ENCODE measurements at places on chromosomes 2 and 18.

DNA sequence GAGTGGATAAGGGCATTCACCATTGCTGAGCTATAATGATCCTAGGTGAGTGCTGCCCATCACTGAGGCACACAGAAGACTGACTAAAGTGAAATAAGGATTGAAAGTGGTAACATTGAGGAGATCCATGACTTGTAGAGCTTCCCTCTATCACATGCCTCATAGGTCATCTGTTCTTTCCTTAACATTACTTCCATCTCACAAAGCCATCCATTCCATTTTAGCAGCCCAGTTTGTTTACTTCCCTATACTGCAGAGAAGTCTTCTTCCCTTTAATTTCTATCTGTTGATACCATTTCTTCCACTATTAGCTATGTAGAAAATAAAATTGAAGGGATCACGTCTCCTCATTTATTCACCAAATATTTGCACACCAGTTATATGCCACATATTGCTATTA is 32.1 kb downstream of the ME2 start:
- DNase-seq, result no peak

GRCh38 chr18:10169064-10169562 is 255.3 kb downstream of the VAPA start:
- DNase-seq, result peak; percentile 83

GRCh38 chr2:152682663-152683062 is 34.6 kb downstream of the PRPF40A start:
- no peak for DNase-seq

DNA sequence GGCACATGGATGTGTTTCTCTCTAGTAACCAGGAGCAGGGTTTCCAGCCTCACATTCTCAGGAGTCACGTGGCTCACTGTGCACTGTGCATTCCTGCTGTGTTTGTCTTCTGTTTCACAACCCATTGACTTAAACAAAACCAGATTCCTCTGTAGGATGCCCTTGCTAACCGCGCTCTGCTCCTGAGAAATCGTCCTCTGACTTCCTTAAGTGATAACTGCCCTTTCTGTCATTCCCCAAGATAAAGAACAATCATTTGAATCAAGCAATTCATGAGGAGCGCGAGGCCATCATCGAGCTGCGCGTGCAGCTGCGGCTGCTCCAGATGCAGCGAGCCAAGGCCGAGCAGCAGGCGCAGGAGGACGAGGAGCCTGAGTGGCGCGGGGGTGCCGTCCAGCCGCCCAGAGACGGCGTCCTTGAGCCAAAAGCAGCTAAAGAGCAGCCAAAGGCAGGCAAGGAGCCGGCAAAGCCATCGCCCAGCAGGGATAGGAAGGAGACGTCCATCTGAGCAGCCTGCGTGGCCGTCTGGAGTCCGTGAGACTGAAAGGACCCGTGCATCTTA is 60.2 kb downstream of the RALBP1 start:
- DNase-seq, result peak; percentile 89

DNA sequence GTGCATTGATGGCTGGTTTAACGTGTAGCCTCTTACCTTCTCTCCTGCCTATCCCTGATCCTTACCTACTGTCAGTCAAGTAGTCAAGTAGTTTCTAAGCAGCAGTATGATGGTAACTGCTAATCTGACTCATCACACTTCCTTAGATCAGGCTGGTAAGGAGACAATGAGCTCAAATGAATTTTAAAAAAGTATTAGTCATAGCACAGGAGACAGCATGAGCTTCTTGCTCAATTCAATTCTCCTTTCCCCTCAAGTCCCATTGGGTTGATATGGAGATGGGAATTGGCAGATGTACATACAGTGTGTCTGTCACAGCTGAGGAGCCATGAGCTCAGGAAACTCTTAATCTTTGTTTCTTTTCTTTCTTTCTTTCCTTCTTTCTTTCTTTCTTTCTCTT is 799.7 kb downstream of the LRP1B start:
- peak; percentile 67 for DNase-seq

- no peak for DNase-seq
These were observed 922.7 kb upstream of the CHAC2 start for GRCh38 chr2:52844701-52845423.

DNA sequence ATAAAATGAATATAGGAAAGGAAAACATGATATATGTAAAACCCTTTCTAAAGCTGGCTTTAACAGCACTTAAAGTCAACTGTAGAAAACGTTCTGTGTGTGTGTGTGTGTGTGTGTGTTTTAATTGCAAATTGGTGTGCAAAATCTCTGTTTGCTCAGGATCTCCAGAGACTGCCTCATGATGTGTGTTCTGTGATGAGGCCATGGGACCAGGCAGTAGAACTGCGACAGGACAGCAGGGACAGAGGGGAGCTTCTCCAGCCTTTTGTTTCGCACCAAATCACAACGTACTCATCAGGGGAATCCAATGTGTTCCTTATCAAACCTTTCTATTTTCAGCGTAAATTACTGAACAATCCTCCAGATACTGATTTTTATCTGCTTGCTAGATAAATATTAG is 66.7 kb downstream of the NXPH2 start:
- no peak for DNase-seq

DNA sequence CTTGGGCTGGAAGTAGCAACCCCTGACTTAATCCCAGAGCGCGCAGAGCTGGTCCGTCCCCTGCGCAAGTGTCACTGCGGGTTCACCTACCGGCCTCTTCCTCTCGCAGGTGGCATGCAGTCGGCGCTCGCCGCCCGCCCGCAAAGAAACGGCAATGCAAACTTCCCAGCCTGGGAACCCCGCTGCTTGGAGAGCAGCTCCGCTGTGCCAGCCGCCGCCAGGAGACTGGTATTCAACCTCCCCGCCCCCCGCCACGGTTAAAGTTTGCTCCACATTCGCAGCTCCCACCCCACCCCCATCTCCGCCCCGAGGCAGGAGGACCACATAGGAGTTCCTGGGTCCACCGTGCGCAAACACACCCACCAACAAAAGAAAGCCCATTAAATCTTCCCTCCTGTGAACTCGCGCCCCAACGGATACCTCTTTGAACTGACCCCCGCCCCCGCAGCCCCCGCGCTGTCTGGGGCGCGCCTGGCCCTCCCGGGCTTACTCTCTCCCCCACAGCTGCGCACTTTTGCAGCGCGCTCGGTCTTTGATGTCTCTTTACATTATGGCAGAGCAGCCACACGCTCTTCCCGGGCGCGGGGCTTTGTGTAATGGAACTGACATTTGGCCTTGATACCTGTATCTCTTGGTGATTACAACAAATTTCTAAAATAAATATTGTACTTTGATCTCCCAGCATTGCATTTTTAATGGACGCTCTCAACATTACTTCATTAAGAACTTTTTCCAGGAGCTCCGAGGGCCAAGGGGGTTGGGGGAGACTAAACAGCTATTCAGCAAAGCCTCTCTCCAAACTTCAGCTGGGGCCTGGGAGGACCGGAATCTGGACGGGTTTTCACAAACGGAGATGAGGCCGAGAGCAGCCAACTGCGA is 3.1 kb upstream of the SP5 start:
- no peak for DNase-seq

GRCh38 chr2:151575338-151575737 is 158.9 kb downstream of the NEB start:
- DNase-seq, result no peak

DNA sequence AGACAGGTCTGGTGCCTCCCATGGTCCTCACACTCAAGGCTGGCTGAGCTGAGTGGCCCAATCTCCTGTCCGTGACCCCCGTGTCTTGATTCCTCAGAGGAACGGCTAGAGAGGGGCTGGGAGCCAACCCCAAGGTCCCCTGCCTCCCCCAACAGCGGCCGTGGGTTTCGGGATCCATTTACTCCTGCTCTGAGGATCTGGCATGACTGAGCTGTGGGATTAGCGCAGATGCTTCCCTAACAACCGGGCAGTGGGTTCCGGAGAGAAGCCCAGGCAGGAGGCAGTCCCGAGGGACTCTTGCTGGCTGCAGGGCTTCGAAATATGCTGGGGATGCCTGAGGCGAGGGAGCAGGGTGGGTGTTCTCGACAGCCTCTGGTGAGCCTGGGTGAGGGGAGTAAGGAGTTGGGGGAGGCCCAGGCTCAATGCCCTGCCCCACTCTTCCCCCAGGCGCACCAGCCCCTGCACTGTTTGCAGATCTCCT is 18.9 kb downstream of the GPR35 start:
- no peak for DNase-seq

DNA sequence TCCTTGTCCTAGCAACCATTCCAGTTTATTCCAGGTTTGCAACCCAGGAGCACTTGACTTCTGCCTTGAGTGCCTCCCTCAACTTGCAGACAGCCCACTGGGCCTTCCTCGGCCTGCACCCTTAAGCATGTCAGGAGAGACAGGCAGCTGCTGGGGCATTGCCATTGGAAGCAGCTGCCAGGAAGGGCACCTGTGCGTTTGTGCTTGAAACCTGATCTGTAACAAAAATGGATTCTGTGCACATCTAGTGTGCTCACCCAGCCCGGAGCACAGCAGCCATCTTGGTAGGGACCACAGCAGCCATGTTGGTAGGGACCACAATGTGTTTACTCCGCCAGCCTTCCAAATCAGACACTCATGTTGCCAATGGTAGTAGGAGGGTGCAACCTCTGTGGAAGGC is 44.3 kb upstream of the GLI2 start:
- DNase-seq, result no peak

GRCh38 chr18:72667932-72668331 is 123.8 kb upstream of the CBLN2 start:
- no peak for DNase-seq

DNA sequence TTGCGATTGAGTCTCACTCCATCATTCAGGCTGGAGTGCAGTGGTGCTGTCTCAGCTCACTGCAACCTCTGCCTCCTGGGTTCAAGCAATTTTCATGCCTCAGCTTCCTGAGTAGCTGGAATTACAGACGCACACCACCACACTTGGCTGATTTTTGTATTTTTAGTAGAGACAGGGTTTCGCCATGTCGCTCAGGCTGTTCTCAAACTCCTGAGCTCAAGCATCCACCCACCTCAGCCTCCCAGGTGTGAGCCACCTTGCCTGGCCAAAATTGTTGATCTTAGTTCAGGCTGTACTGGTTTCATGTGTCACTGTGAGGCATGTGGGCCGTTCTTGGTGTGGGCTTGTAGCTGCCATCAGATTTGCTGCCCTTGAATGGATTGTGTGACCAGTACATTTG is 18.1 kb downstream of the CD8A start:
- no peak for DNase-seq

DNA sequence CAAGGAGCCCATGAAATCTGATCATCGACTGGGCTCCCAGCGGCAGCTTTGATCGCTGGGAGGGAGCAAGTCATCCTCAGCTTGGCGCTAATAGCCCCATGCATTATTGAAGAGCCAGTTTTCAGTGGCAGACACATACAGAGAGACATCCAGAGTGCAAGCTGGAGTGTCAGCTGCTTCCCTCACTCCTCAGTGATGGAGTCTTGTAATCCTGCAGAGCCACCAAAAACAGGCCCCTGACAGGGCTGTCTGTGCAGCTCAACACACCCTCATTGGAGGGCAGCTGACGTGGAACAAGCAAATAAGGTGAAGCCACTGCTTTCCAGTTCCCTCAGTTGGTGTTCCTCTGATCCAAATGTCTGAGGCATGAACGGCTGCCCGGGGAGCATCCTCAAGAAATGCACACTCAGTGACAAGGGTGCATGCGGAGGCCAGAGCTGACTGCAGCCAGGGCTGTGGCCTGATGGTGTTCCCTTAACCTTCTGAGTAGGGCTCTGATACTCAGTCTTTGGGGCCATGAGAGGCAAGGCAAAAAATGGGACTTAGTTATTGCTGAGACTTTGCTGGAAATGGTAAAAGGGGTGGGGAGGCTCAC is 97.4 kb downstream of the RHOB start:
- DNase-seq, result no peak

DNA sequence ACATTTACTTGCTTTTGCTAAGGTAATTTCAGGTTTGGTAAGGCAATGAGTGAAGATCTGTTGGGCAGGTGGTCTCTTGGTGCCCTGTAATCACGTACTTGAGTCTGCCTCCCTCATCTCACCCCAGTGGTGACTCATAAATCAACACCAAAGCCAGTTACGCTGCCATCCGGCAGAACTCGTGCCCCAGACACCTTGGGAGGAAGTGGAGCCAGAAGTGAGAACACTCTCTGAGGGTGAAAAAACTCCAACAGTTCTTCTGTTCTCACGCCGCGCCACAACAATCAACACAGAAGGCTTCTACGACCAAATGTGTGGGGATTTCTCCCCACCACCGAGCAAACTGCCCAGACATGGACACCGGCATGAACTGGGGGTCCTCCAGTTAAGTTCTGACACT is 206.2 kb downstream of the ARL4C start:
- no peak for DNase-seq

GRCh38 chr18:54206447-54206846 is 18.0 kb downstream of the MBD2 start:
- no peak for DNase-seq

- peak; percentile 79 for DNase-seq
These were observed 120.8 kb downstream of the GAREM1 start for GRCh38 chr18:32349728-32350395.

DNA sequence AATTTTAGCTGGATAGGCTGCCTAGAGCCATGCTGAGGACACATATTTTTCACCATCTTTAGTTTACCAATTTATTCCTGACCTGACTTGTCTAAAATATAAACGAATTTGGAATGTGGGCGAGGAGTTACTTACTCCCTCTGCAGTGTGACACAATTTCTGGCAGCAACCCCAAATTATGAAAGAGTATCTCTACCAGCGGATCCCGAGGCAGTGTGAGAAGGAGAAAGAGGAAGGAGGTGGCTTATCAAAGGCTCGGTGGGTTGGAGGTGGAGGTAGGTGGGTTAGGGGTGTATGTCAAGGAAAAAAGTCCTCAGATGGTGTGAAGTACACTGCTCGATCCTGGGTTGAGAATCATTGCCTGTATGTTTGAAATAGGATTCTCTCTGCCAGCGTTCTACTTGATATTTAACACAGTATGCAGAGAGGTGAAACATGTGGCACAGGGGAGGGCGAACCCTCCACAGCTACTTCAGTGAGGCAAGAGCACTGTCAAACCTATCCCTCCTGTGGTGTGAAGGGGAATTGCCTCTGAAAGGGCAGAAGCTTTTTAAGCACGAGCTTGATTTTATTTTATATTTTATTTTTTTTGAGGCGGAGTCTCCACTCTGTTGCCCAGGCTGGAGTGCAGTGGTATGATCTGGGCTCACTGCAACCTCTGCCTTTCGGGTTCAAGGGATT is 76.0 kb downstream of the RFTN2 start:
- DNase-seq, result no peak

All from AG04449 (cell line).